ENCODE measurements at places on chromosomes 1 and 21. TPM values are rescaled to one million over a fixed set of nuclear protein-coding genes. Genes with fewer than 3 reads are reported as not detected.

DNA sequence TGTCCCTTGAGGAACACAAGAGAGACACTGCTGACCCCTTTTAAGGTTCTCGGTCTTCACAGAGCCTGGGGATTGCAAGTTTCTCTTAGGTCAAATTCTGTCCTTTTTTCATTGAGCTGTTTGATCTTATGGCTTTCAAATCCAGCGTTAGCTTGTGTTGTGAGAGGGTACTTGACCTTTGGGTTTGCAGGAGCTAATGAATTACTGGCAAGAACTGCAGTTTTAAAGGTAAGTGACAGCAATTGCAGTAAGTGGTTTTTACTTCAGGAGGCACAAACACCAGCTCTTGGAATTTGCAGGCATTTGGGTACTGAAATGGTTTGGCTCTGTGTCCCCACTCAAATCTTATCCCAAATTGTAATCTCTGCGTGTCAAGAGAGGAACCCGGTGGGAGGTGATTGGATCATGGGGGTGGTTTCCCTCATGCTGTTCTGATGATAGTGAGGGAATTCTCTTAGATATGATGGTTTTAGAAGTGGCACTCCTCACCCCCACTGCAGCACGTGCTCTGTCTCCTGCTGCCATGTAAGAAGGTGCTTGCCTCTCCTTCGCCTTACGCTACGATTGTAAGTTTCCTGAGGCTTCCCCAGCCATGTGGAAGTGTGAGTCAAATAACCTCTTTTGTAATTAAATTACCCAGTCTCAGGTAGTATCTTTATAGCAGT, 134.5 kb upstream of the LYPLAL1 start:
- DNase-seq = no peak

DNA sequence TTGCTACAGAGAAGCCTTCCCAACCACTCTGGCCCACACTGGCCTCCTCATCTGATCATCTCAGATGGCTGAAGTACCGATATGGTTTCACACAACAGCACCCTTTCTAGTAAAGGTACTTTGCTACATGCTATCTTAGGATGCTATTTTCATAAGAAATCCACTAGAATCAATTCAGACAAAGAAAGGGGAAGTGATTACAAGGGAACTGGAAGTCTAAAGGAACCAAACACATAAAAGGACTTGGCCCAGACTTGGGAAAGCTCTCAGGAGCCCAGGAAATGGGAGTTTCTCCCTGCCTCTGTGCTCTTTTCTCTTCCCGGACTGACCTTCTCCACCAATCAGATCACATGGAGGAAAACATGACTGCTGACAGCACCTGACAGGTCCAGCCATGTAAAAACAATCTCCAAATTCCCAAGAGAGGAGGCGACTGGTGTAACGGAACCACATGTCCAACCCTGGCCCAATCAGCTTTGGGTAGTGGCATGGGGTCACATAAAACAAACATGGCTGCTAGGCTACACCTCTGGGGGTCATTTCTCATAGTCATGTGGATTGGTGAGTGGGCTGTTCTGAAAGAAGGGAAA, 12.7 kb upstream of the FOXE3 start:
- no peak for DNase-seq

- no peak for DNase-seq
Observed at GRCh38 chr1:154661110-154661509, 53.1 kb upstream of the ADAR start.

DNA sequence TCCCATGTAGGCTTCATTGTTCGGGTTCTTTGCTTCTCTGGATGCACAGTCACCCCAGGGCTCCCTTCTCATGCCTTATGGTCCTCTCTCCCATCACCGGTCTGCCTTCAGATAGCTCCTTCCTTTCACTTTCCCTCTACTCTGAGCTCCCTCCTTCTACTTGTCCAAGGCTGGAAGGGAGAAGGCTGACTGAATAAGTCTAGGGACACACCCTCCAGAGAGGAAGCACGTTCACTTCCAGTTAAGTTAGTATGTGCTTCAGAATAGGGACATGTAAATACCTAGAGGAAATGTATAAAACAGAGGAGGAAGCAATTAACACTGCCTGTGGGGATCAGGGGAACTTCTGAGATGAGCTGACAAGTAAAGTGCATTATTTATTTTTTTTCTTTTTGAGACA, 23.5 kb downstream of the CXADR start:
- DNase-seq = no peak

GRCh38 chr1:69246710-69247109, 321.0 kb upstream of the LRRC7 start:
- no peak for DNase-seq

- DNase-seq = no peak
Observed at GRCh38 chr1:89706700-89707012, 73.7 kb downstream of the LRRC8C start.

DNA sequence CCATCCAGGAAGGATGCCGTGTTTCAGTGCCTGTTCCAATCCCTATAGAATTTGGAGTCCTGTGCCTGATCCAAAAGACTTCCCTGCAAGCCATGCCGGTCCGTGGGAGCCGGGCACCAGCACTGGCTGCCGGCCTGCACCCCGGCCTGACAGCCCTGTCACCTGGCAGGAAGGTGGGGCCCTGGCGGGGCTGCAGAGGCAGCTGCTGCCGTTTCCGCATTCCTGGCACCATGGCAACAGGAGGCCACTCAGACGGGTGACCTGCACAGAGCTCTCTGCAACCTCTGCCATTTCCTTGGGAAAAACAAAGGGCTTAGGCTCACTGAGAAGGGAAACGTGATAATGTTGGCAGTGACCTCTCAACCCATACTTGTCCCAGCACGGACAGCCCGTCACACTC, 63.2 kb upstream of the TMEM51 start:
- DNase-seq = peak; percentile 41

DNA sequence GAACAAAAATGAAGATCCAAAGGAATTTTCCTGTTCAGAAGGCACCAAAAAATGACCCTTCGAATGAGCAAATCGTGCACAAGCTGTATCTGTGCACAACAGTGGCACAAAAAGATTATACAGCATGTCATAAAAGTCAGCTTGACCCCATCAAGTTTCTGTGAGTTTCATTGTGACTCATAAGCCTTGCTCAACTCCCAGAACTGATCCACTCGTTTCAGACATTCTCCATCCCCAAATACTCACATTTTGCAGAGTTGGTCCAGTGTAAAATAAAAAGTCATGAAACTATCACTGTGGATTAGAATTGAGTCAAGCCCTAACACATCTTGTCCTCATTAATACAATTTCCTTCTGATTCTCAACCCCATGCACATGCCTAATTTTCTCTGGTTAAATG, 174.7 kb upstream of the PKN2 start:
- no peak for DNase-seq

DNA sequence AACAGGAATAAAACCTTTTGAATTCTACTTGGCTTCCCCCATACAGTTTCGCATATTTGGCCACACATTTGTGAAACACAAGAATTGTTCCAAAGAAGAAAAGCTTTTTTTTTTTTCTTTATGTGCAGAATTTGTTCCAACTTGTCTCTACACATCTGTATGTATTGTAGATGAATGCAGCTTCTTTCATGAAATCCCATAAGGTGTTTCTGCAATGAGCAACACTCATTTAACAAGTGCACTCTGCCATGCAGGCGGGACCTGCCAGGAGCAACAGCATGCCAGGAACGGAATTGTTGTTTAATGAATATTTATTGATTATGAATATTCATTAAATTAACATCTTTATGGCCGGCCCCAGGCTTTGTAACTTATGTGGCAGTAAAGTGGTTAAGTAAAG, 1075.0 kb downstream of the TTLL7 start:
- DNase-seq = no peak

GRCh38 chr1:26787706-26788514, at the start of gene PIGV:
Gene PIGV (plus strand): TSS chr1:26787950. CDS start chr1:26790816, 2,866 bp downstream.
- peak; percentile 90 for DNase-seq

DNA sequence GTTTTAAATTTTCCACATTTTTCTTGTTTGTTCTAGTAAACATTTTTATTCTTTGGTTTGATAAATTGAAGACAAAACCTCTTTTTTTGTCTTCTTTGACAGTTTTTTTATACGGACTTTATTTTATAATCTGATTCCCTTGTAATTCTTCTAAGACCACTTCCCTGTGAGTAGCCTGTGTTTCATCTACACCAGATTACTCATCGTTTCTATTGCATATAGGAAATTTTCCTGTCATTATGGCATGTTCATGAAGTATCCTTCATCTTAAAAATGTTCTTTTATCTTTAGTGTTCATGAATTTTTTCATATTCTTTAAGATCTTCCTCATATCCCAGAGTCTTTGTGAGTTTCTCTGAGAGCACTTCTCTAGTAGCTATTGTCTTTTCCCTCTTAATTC, 109.8 kb downstream of the USP25 start:
- DNase-seq = no peak

- DNase-seq = no peak
Observed at GRCh38 chr1:196433000-196433399, 175.2 kb downstream of the KCNT2 start.

GRCh38 chr1:173529106-173529505, 52.0 kb downstream of the PRDX6 start:
- no peak for DNase-seq

DNA sequence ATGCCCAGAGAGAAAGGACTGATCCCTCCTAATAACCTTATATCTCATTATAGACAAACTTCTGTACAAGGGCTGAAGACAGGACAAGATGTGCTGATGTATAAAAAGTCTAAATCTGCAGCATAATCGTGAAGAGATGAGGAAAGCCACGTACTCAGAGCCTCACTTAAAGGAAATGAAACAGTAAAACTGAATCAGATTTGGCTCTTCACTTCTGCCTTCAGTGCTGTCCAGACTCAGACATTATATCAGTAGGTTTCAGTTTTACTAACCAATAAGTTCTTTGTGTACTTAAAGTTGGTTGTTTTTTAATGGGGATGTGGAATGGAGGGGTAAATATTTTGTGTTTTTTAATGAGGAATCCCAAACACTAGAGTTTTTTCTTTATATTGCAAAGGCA, 45.3 kb upstream of the RGS1 start:
- DNase-seq = no peak

GRCh38 chr1:79376106-79376505, 369.6 kb upstream of the ADGRL4 start:
- DNase-seq = no peak

DNA sequence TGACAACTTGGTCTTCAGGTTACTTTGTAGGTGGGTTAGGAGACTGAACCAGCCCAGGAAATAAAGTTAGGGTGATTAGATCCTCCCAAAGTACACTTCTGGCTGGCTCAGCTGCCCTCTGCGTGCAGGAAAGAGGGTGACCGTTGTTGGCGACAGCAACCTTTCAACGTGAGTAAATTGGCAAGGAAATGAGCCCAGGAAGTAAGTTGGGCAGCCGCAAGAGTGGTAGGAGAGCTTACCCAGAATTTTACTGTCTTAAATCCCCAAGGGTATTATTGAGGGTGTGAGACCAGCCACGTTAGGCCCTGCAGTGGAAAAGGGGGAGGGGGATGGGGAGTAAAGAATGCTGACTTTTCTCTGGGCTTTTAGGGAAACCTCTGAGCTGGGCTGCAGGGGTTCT, 1.6 kb downstream of the TENT5C start:
- no peak for DNase-seq

GJA5 gene
- total RNA-seq = 1.2 TPM

WNT3A gene
- not detected for total RNA-seq

CD1D gene
- total RNA-seq = not detected

LIPI gene
- not detected for total RNA-seq

All from neural crest cell (in vitro differentiated cells).